ENCODE measurements at places on chromosomes 3 and 15.
A peak's percentile ranks its signal among the peaks of the same experiment; 100 is the strongest.

- DNase-seq, result no peak
Observed at GRCh38 chr3:105362021-105362665, 4.6 kb upstream of the ALCAM start.

DNA sequence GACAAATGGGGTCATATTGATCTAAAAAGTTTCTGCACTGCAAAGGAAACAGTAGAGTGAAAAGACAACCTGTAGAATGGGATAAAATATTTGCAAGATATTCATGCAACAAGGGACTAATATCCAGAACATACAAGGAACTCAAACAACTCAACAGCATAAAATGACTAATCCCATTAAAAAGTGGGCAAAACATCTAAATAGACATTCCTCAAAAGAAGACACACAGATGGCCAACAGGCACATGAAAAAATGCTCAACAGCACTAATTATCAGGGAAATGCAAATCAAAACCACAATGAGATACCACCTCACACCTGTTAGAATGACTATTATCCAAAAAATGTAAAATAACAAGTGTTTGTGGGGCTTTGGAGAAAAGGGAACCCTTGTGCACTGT is 8.8 kb downstream of the SLC12A8 start:
- DNase-seq, result no peak

DNA sequence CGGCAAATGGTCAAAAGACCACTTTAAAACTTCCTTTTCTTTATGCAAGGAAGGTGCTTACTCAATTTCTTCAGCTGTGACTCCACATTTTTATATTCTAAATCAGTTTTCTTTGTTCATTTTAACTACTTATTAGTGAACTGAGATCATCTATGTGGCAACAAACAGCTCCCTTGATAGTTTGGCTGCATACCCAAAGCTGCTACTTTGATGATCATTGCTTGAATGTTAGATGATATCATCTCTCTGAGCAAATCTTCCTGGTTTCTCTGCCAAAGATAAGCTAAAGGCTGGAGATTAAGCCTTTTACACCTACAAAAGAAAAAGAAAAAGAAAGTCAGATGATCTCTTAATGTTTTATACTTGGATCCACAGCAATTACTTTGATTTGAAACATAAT is 95.5 kb downstream of the DPH6 start:
- DNase-seq, result no peak

- no peak for DNase-seq
Observed at GRCh38 chr15:77312523-77312922, 107.4 kb downstream of the PEAK1 start.

DNA sequence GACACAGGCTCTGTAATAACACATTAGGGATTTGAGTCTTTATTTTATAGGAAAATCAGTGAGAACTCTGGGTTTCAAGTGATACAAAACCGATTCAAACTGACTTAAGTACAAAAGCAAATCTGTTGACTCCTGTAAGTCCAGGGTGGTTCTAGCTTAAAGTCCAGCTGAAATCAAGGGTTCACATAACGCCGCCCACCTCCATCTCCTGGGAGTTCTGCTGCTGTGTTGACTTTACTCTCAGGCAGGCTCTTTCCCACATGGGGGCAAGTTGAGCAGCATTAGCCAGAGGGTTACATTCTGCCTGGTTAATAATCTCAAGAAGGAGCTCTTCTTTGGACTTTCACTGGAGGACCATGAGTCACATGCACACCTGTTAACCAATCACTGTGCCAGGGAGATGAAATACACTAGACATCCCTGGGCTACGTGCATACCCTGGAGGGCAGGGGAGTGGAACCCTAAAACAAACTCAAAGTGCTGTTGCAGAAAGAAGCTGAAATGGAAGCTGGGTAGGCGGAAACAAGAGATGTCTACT is 9.7 kb upstream of the RNF7 start:
- no peak for DNase-seq

GRCh38 chr3:41740374-41740886 is 221.5 kb downstream of the ULK4 start:
- no peak for DNase-seq

- DNase-seq, result no peak
Observed at GRCh38 chr3:197125636-197126035, 96.0 kb upstream of the MELTF start.

DNA sequence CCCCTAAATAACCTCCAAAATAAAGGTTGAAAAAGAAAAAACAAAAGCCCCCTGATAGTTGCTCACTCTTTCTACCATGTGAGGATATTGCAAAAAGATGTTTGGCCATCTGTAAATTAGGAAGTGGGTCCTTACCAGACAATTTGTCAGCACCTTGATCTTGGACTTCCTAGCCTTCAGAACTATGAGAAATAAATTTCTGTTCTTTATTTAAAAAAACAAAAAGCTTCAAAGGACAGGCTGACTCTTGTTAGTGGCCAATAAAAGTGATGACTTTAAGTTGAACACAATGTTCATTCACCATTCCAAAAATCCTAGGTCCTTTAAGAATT is 103.5 kb downstream of the CBLB start:
- DNase-seq, result no peak

DNA sequence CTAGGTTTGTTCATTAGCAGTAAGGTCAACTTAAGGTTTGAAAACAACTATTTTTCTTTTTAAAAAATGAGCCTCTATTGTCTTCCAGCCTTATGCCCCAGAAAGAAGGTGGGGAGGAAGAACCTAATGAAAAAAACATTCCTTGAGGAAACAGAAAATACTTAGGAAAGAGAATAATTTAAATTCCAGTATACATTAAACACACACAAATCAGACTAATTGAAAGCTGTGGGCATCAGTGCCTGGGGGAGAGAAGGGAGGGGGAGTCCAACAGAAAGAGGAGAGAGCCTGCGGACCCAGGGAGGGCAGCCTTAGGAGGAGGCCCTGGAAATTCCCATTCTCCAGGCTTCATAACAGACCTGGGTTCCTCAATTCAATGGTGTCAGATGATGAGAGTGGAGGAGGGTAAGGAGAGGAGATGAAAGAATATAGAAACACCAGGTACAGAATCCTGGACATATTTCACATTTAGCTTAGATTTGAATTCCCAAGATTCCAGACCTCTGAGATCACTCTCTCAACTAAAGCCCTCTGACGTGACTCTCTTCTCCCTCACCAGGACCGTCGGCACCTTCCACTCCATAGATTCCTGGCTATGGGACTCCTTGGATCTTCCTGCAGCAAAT is 320.5 kb upstream of the UMPS start:
- no peak for DNase-seq

DNA sequence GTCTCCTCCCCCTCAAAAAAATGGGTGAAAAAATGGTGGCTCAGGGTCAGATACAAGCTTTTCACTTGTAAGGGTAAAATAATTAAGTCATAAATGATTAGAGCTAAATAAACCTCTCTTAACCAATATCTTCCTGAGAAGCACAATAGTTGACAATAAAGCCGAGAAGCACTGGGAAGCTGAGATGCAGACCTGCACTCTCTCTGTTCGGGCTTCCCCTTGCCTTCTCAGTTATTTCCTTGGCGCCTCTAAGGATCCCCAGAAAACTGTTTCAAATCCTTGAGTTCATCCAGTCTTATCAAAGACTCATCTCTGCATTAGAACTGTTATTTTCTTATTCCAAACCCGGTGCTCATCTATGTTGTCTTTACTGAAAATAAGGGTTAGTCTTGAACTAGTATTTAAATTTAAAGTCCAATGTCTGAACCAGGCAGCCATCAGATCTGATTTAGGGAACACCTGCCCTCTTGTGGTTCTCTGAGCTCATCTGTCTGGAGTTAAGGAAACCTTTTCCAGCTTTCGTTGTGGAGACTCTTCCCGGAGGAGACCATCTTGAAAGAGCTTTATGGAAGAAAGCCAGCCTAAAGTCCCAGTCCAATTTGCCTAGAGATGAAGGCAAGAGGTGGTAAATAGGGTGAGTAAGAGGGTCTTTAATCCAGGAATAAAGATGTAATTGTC is 256.4 kb upstream of the MCTP2 start:
- DNase-seq, result peak; percentile 30

DNA sequence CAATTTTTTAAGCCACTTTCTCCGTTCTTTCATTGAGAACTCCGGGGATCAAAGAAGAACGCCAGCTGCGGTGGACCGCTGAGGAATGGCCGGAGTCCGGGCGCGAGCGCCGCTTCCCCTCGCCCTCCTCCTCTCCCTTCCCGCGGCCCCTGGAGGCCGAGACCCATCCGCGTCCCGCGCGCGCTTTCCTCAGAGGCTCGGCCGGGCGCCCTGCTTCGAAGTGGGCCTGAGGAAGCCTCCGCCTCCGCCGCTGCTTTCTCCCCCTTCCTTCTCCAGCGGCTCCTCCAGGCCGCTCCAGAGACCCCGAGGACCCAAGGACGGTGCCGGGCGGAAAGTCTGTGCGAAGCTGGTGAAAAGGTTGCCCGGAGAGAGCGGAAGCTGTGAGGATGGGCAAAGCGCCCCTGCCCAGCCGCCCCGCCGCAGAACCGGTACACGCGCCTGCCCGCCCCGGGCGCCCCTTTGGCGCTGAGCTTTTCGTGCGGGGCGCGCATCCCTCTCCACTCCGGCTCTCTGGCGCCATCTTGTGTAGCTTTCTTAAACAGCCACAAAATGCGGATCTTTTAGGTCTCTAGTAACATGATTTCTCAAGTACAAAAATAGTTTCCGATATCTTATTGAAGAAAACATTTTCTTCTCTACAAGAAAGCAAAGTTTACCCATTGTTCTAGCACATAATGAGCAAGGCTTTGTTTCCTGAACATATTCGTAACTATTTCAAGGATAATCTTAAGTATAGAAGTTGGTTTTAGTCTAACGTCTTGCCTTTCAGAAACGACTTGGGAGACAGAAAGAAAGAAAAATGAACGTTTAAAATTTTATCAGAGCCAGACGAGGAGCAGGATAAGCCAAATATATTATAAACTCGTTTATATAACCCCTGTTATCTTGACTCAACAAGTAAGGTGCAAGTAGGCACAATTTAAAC is 59.2 kb upstream of the FAM174B start:
- DNase-seq, result peak; percentile 69

DNA sequence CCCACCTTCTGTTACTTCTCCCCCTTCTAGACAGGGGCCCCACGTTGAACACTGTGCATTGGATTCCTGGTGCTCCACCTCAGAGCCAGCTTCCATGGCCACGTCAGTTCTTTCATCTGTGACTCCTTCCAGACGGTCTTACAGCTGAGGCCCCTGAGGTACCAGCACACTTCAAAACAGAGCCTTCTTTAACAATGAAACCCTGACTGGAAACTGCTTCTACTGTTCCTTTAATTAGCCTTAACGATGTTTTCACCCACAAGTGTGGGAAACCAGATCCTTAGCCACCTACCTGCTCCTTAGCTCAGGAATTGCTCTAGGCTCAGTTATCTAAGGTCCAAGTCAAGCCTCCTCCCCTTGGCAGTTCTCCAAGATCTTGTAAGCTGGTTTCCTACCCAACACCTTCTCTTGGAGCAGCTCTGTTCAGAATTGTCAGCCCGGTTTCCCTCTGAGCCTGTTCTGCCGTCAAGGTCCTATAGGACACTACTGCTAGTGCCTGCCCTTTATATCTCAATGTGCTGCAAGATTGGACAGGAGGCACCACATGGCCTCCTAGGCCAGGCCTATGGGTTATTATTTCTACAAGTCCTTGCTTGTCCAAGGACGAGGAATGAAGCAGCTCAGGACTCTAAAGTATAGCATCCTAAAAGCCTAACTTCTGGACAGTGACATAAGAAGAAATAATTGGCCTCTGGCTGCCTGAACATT is 80.7 kb downstream of the FMN1 start:
- no peak for DNase-seq

DNA sequence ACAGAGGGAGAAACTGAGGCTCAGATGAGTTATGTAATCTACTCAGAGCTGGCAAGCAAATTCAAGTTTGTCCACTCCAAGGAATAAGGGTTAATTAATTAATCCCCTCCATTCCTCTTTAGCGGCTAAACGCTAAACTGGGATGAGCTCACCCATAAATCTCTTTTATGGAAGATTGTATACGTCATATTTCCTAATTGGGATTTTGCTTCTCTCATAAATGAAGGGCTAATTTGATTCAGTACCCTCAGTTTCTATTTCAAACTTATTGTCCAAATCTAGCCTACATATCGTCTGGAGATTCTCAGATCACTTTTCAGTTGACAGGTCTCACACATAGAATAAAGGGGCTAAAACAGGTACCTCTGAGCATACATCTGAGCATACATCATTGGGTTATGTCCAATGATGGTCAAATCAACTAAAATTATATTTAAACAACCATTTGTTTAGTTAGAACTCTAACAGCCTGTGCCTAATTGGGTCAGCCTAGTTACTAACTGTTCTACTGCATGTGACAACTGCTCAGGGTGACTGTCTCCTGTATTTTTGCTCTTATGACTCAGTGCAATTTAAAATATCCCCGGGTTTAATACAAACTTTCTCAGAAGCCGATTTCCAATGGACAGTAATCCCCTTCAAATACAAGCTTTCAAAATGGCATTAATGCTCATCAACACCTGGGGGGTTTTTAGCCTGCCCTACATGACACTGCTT is 57.6 kb upstream of the PLXND1 start:
- DNase-seq, result no peak

DNA sequence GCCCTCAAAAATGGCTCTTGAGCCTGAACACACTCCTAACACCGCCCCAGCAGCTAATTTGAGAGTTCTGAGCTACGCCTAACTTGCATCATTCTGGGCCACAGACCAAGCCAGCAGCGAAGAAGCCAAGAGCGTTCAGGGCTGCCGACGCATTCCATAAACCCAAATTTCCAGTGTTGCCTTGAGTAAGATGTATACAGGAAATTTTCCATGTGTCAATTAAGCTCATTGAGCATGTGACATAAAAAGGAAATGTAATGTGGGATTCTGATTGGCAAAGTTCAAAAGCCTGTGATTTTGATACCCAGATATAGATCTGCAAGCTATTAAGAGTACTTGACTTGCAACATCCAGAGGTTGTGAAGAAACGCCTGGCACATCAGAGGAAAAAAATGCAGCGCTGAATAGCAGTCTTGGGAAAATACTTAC is 148.6 kb upstream of the NR2F2 start:
- DNase-seq, result no peak

- no peak for DNase-seq
Observed at GRCh38 chr3:122785231-122785630, 8.4 kb downstream of the HSPBAP1 start.

- DNase-seq, result no peak
Observed at GRCh38 chr15:49115062-49115461, 40.3 kb downstream of the COPS2 start.

GRCh38 chr3:182124187-182124586 is 412.5 kb downstream of the SOX2 start:
- DNase-seq, result no peak

DNA sequence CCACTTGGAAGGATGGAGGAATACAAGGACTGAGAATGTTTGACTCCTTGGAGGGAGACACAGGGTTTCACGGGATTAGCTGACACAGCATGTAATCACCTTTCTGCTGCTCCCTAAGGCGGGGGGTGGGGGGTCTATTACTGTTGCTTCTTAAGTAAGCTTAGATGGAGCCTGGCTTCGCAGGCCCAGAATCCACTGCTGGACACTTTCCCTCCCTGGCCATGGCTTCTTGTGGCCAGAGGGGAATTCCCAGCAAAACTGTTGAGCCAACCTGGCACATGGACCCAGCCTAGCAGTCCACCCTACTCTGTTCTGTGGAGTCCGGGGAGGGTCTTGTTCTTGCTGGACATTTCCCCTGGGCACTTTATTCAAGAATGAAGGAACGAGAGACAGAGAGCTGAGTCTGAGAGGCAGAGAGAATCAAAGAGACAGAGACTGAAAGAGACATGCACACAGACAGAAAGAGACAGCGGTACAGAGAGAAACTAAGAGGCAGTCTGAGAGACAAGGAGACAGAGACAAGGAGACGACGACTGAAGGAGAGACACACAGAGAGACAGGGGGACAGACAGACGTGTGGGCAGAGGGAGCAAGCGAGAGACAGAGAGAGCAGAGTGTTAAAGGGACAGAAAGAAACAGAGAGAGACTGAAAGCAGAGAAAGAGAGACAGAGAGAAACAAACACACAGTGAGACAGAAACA is 55.6 kb upstream of the DLG1 start:
- DNase-seq, result no peak

GRCh38 chr3:71672340-71672739 is 52.9 kb downstream of the EIF4E3 start:
- DNase-seq, result no peak
